NCI-H526 (cell line): ENCODE measurements at places on chromosomes 5 and 9.

GRCh38 chr5:102295534-102296177 is 428 bp downstream of the SLCO4C1 start:
- no peak for DNase-seq

GRCh38 chr5:79413112-79413511 is 100.8 kb downstream of the HOMER1 start:
- DNase-seq, result no peak

DNA sequence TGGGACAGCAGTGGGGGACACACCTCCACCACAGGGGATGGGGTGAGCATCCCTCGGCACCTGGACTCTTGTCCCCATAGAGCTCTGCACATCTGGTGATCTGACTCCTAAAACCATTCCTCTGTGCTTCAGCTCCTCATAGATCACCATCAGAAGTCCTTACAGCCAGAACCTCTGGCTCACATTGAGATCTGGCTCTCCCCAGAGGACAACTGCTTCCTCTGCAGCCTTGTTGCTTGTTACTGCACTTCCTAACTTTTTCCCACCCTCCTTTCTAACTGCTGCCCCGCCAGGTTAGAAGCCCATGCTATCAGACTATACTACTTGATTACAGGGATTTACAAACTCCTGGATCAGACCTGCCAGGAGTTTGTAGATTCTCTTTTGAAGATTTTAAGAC is 64.5 kb downstream of the ARSB start:
- DNase-seq, result no peak

DNA sequence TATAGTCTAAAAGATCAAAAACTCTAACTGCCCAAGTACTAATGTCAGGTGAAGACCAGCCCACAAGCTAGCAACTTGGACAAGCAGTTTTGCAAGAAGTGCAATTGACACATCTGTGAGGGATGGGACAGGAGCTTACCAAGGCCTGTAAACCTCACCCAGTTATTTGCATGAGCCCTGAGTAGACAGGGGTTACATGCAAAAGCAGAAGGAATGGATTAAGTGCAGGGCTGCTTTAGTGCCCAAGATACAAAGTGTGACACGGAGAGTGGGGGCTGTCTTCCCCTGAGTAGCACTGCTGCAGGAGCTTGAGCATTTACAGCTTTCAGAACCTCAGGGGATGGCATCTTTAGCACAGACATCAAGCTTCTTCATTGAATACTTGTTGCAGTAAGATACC is 286.7 kb downstream of the ELAVL2 start:
- peak; percentile 89 for DNase-seq

- no peak for DNase-seq
Measured at GRCh38 chr5:75138689-75139088, 86.3 kb upstream of the GCNT4 start.

- DNase-seq, result no peak
Measured at GRCh38 chr5:67488885-67489284, 292.3 kb upstream of the CD180 start.

- DNase-seq, result peak; percentile 44
Measured at GRCh38 chr9:116000748-116001329, 152.8 kb upstream of the PAPPA start.

DNA sequence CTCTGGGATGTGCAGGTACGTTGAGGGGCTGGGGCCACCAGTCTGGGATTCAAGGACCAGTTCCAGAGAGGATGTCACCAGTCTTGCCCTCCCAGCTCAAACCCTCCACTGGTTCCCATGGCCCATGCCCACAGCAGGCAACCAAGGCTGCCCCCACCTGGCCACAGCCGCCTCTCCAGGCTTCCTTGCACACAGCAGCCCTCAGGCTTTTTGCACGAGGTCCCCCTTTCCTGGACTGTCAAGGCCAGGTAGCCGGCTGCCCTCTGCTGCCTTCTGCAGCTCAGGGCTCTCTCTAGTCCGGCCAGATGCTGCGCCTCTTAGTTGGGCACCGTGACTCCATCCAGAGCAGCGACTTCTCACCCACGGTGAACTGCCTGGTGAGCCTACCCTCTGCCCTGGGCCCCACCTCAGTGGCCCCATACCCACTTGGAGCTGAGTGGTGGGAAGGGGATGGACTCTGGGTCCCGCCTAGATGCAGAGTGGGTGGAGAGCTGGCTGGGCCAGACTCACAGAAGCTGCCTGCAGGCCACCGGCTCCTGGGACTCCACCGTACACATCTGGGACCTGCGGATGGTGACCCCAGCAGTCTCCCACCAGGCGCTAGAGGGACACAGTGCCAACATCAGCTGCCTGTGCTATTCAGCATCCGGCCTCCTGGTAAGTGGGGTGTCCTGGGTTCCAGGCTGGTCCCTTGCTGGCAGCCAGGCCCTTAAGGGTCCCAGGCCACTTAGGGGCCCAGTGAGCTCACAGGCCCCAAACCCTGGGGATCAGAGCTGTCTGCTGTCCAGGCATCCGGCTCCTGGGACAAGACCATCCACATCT is 2.9 kb downstream of the WDR38 start:
- no peak for DNase-seq

- DNase-seq, result no peak
Measured at GRCh38 chr9:33818167-33818846, 1.3 kb downstream of the UBE2R2 start.

DNA sequence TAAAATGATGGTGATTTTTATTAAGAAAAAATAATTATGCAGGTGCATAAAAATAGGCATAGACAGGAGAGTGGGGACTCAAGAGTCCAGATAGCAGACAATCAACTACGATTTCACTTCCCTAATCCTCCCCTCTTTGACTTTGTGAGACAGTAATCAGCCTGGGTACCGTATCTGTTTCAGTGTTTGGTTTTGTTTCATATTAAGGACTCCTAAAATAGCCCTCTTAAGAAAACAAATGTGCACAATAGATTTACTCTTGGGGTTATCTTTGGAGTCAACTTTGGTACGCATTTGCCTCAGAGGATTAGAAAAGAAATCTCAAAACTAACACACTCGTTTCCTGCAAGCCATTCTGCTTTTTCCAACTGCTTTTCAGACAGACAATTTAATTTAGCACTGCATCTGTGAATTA is 96.3 kb downstream of the ZNF608 start:
- DNase-seq, result no peak

- no peak for DNase-seq
Measured at GRCh38 chr5:136094913-136095641, 37.6 kb upstream of the SMAD5 start.

DNA sequence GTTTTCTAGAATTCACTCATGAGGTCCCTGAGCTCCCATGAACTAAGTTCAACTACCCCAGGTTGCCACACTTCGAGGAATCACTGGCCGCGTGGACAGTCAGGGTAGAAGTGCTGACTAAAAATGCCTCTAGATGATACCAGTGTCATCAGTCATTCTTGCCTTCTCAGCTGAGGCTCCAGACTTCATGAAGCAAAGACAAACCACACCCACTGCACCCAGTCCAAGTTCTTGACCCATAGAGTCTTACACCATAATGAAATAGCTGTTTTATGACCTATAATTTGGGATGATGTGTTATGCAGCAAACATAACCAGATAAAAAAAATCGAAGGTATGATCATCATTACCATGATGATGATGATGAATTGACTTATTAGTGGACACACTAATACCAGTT is 632.9 kb upstream of the TLE4 start:
- DNase-seq, result no peak

DNA sequence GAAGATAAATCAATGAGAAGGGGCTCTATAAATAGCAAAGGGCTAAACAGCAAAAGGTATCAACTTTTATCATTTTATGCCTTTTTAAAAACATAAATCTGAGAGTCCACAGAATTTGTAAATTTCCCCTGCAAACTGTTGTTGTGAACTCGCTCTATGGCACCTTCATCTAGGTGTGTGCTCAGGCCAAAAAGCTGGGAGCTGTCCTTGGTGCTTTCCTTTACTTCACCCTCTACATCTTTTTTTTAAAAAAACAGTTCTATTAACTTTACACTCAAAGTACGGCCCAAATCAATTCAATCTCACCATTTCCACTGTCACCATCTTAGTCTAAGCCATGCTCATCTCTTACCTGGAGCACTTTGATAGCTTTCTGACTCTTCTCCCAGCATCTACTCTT is 108.2 kb upstream of the GPR151 start:
- no peak for DNase-seq

DNA sequence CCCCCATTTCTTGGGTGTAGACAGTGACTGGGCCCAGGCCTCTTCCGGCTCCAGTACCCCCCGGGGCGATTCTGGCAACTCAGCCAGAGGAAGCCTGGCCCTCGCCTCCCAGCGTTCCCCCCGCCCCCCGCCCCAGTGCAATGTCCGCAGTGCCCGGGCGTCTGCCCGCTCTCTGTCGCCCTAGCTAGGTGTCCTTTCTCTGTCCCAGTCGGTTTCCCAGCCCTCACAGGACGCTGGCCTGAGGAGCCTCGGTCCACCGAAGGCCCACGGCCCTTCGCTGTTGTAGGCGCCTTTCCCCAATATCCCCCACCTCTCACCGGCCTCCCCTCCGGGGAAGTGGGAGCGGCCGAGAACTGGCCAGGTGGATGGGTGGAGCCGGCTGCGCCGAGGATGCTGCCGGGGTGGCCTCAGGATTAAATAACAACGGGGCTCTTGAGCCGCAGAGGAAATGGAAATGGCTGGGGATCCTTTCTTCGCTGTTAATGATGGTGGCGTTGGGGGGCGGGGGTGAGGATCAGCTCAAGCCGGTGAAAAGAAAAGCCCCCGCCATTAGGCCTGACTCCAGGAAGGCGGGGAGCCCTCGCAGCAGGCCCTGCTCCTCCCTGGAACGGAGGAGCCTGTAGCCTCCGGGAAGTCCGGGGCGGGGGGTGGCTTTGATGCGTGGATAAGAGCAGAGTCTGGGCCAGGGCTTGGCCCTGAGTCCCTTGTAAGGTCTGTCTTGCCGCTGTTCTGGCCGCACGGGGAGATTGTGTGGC is 1.1 kb upstream of the SPRY4 start:
- no peak for DNase-seq

GRCh38 chr5:143249851-143250250 is 153.6 kb downstream of the NR3C1 start:
- no peak for DNase-seq

DNA sequence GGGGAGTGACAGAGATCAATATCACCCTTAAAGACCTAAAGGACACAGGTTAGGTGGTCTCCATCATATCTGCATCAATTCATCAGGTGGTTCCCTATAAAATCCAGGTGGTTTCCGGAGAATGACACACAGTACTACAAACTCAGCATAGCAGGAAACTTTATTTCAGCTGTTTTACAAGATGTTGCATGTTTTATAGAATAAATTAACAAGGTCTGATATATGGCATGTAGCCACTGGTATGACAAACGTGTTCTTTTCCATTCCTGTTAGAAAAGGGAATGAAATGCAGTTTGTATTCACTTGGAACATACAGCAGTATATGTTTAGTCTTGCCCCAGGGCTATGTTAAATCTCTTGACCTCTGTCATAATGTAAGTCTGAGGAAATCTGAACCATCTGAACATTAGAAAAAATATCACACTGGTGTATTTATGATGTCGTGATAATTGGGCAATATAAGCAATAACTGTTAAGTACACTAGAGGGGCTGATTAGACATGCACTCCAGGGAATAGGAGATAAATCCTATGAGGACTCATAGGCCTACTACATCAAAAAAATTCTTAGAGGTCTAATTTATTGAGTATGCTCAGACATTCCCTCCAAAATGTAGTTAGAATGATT is 42.2 kb upstream of the TNFSF8 start:
- no peak for DNase-seq

DNA sequence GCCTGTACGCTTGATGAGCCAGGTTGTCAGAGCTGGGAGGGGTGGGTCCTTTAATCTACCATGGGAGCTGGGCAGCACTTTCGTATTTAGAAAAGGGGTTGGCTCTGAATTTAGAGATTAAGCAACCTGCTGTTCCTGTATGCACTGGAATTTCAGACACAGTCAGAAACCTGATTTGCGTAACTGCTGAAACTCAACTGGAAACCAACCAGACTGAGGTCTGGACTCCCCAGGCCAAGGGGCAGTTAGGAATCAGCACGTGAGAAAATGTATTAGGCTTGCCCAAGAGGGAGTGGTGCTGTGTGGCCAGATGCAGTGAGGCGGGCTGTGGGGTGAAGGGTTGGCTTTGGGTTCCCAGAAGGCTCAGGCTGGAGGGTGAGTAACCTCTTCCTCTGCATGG is 235.0 kb downstream of the GOLPH3 start:
- no peak for DNase-seq

DNA sequence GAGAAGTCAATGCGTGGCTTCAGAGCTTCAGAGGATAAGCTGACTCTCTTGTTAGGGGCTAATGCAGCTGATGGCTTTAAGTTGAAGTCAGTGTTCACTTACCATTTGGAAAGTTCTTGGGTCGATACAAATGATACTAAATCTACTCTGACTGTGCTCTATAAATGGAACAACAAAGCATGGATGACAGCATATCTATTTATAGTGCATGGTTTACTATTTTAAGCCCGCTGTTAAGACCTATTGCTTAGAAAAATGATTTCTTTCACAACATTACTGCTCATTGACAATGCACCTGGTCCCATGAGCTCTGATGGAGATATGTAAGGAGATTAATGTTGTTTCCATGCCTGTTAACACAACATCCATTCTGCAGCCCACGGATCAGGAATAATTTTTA is 435.7 kb downstream of the MAT2B start:
- DNase-seq, result no peak

GRCh38 chr9:104961701-104962359 is 33.9 kb upstream of the ABCA1 start:
- no peak for DNase-seq

DNA sequence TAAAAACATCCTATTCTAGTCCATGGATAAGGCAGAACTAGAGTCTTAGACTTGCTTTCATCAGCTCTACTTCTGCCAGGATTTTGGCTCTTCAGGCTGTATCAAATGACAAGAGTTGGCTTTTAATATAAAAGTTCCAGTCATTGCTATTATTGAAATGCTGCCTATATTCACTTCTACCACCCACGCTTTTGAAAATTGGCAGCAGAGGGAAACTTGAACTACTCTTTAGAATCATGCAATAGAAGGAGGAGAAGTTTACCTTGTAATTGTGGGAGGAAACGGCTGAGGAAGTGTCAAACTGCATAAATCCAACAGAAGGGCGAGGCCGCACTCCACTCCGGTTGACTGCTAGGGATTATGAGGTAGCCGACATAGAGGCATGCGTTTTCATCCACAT is 122.6 kb upstream of the BASP1 start:
- no peak for DNase-seq

DNA sequence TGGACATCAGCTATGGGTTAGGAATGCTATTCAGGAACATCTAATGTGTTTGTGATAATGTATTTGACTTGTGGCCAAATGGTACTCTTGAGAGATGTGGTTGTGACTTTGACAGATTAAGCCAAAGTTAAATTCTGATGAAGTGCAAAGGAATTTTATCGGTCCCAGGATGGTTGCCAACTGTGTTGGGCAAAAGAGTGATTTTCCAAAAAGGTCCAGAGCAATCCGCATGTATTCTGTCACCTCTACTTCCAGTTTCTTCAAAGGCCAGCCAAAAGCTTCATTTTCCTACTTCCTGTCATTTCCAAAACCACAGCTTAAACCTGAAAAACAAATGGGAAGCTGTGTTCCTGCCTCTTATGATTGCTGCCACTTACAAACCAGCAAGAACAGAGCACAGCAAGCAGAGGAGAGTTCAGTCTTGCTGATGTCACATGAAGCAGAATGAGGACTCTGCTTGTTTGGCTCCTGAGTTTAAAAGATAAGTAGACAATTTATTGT is 59.8 kb downstream of the MARCHF3 start:
- DNase-seq, result no peak

GRCh38 chr5:86143837-86144236 is 473.9 kb upstream of the COX7C start:
- no peak for DNase-seq
